ENCODE measurements at places on chromosomes 12 and 14.
A peak's percentile ranks its signal among the peaks of the same experiment; 100 is the strongest.

DNA sequence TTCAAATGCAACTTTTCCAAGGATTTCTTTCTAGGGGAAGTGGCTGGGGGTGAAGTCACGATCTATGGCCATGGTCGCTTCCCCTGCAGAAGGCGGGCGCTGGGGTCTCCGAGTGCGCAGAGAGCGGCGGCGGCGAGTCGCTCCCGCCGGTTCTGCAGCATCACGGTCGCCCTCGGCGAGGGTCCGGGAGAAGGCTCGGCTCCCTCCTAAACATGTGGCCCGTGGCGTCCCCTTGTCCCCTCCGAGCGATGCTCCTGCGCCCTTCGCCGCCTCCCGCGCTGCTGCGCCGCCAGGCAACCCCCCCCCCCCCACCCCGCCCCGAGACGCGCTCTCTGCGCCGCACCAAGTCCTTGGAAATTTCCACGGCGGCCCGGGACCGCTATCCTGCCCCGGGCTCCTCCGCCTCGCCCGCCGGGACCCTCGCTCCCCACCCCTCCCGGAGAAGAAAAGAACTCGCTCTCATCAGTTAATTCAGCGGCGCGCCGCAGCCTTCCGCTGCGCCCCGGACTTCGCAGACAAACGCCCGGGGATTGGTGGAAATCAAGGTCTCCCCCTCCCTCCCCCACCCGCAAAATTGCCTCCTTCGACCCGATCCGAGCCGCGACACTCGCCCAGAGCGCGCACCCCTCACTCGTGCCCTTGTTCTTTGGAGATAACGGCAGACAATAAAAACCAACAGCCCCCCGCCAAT, at the start of gene ST8SIA1:
TSS of gene ST8SIA1 (minus strand) at position 298 of the 691 bp plus-strand sequence. CDS start 475 bp downstream, outside the sequence.
- DNase-seq = peak; percentile 80

GRCh38 chr14:55102141-55102621, 26.9 kb upstream of the LGALS3 start:
- DNase-seq = peak; percentile 63

DNA sequence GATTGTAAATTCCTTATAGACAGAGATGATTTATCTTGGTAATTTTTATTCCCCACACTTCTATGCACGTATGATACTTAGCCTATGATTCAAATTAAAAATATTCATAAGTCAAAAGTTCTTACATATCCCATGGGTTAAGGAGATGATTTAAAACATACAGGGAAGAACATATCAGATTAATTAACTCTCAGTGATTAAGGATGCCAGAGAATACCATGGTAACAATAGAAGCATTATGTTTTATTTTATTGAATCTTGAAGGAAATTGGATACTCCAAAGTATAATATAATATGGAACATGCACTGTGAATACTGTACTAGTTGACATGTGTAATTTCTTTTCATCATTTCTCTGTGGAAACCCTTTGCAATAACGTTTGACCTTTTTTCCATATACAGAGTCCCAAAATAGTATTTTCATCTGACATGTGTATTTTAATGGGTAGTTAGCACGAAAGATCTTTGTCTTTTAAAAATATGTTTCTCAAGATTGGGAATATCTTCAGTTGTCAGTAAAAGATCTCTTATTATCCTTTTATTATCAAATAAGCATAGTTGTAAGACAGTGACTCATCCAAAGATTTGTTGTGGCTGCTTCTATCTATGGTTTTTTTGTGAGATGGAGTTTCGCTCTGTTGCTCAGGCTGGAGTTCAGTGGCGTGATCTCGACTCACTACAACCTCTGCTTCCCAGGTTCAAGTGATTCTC, 166.7 kb downstream of the RAD51B start:
- no peak for DNase-seq

DNA sequence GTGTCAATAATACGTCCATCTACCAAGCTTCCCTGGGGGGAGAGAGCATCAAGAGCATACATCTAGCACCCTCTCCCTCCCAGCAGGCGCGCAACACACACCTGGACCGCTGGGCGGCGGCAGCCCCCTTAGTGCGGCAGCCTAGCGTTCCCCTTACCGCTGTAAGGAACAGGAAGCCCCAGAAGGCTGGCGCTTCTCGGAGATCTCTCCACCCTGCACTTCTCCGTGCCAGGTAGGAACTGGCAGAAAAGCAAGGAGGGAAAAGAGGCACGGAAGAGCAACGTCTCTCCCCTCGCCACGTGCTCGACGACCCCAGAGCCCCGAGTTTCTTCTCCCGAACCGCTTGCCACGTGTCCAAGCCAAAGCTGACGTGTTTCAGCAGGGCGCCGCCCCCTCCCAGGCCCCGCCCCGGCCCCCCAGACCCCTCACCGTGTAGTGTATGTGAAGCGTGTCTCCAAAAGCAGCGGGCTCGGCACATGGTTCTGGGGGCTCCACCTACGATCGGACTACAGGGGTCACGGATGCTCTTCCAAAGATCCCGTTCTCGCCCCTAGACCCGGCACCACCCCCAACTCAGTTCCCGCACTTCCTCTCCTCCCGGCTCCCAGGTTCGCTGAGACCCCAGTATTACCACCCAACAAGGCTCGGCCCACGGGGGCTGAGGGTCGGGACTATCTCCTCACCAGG, 532 bp downstream of the FKBP11 start:
- peak; percentile 71 for DNase-seq

DNA sequence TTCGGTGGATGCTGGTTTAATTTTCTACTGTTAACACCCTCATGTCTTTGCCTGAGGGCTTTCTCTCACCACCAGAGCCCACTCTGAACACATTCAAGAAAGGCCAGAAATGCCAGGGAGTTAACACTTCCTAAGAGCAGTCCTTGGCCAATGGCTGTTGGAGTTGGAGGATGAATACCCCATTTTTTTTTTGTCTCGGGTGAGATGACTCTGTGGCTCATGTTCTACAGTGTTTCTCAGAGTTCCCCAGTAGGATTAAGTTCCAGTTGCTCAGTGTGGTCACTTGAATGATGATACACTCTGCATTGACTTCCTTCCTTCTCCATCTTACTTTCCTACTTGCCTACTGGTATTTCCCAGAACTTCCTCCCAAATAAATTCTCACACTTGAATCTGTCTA, 65.8 kb downstream of the FOS start:
- no peak for DNase-seq

- DNase-seq = no peak
Observed at GRCh38 chr14:61644175-61644574, 51.1 kb upstream of the HIF1A start.

GRCh38 chr12:89140602-89141238, 211.6 kb downstream of the DUSP6 start:
- DNase-seq = no peak

DNA sequence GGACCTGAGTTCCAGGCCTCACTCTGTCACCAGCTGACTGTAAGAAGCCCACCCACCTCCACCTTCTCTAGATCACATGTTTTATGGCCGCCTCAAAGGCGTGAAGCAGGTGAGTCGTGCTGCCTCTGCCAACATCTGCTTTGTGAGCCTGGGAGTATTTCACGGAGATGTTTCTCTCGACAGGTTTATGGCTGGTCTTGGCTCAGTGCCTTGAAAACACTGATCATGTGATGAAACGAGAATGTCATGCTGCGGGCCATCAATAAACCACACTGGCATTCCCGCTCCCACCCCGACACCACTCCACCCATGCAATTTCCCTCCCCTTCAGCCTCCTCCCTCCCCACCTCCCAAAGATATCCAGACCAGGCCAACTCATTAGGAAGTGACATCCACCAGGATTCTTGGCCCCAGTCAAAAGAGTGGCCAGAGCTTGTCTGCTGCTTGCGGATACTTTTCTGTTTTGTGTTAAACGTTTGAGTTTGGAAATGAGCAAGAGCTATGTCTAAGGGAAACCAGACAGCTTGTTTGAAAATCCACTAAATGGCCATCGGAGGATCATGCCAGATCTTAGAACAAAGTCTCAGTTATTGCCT, 53.8 kb upstream of the NTF3 start:
- no peak for DNase-seq

- DNase-seq = no peak
Observed at GRCh38 chr14:52399921-52400595, 85.9 kb downstream of the PTGER2 start.

GRCh38 chr12:121762269-121762668, 31.2 kb downstream of the RHOF start:
- no peak for DNase-seq

- peak; percentile 52 for DNase-seq
Observed at GRCh38 chr12:102702447-102703114, 214.5 kb downstream of the PAH start.

GRCh38 chr12:48063530-48063929, 42.3 kb downstream of the SENP1 start:
- DNase-seq = no peak

DNA sequence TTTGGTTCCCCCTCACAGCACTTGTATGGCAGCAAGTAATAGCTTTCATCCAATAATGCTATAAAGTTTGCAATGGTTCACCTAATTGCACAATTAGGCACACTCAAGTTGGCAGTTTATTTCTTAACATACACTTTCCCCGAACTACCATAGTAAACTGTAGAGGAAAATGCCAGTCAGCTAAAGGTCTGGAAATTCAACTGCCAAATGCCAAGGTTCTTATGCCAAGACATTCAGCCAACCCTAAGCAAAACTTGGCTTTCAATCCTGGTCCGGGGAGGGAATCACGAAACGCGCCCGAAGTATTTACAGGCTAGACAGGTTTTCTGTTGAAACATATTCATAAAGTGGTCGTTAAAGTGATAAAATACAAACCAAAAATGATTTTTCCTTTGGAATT, 1512.4 kb upstream of the FLRT2 start:
- no peak for DNase-seq

- DNase-seq = no peak
Observed at GRCh38 chr12:110010853-110011723, 11.9 kb downstream of the ANKRD13A start.

DNA sequence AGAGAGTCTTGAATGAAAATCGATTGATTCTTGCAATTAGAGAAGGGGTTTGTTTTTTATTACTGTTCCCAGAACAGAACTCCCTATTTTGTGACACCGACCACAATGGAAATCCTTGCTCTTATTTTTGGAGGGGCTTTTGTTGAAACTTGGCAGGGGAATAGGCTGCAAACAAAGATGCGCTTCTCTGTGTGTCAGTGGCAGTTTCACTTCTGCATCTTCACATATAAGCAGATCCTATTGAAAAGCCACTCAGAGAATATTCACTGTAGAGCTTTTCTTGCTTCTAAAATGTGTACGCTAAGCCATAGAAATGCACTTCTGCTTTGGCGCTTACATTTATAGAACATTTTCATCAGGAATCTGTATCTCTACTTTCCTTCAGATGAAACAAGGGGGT, 1822.4 kb upstream of the SEL1L start:
- no peak for DNase-seq

GRCh38 chr12:48050174-48050573, 45.9 kb upstream of the COL2A1 start:
- DNase-seq = no peak

DNA sequence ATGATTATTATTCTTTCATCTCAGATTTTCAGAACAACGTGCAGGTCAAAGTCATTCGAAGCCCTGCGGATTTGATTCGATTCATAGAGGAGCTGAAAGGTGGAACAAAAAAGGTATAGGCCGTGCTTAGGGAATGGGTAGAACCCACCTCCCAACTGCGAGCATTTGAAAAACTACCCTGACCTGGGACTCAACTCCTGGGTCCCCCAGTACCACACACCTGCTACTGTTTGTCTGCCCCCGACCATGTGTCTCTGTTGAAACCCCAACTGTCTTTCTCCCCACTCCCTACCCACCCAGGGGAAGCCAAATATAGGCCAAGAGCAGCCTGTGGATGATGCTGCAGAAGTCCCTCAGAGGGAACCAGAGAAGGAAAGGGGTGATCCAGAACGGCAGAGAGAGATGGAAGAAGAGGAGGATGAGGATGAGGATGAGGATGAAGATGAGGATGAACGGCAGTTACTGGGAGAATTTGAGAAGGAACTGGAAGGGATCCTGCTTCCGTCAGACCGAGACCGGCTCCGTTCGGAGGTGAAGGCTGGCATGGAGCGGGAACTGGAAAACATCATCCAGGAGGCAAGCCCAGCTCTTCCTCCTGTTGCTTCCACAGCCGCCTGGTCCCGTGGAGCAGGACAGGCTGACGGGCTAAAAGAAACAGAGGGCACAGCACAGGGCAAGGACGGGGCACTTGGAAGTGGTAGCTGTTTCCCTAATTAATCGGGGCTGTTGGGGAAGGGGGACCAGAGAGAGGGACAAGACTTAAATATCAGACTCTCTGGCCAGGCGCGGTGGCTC, 20.5 kb downstream of the AGAP2 start:
- DNase-seq = peak; percentile 23

- DNase-seq = no peak
Observed at GRCh38 chr12:88922816-88923215, 342.5 kb upstream of the KITLG start.

- DNase-seq = no peak
Observed at GRCh38 chr12:66548338-66549049, 130.4 kb downstream of the GRIP1 start.

GRCh38 chr12:124289634-124290600, 5.0 kb upstream of the RFLNA start:
- DNase-seq = no peak

DNA sequence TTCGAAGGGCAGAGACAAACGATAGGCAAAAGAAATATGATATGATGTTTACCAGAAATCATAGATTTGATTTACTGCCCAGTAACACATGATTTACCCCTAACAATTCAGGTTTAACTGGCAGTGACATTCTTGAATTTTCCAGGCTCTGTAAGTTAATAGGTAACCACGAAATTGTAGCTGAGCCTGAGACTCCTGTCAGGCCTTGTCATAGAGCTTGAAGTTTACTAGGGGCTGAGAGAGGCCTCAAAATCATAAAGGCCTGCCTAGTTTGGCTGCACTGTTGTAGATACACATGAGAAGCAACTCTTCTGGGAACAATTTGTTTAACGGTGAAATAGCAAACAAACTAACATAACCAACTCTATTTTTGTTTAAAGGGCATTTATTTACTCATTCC, 3.3 kb downstream of the ERP27 start:
- no peak for DNase-seq

DNA sequence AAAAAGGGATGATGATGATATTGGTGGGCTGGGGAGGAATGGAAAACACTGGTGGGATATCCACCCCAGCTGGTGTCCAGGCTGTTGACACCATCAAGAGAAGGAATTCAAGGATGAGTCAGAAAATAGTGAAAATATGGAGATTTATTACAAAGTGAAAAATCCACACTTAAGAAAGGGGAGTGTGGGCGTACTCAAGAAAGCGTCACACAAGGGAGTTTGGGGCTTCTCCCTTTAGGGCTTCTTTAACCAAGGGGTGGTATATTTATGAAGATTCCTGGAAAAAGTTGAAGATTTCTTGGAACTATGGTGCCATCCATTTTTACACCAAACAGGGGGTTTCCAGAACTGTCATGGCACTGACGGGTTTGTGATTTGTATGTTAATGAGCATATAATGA, 63.1 kb upstream of the ARID2 start:
- DNase-seq = no peak

DNA sequence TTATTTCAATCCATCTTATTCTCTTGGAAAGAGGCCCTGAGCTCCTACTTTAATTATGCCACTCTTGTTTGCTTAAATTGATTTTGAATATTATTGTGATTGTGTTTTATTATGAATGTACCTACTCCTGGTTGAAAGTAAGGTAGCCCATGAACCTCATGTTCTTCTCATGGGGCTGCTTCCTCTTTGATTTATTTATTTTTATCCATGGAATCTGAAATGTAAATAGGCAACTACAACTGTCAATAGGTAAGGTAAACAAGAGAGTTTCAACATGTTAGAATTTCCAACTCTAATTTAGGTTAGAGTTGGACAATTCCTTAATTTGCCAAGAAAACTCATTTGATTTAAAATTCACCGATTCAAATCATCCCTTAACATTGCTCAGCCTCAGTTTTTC, 16.2 kb downstream of the TPH2 start:
- DNase-seq = no peak

GRCh38 chr12:51536159-51536558, 54.9 kb upstream of the SCN8A start:
- DNase-seq = no peak
